ENCODE measurements at places on chromosomes 6 and 20.

- DNase-seq: peak; percentile 33
Measured at GRCh38 chr20:53866794-53867740, 203.3 kb downstream of the BCAS1 start.

DNA sequence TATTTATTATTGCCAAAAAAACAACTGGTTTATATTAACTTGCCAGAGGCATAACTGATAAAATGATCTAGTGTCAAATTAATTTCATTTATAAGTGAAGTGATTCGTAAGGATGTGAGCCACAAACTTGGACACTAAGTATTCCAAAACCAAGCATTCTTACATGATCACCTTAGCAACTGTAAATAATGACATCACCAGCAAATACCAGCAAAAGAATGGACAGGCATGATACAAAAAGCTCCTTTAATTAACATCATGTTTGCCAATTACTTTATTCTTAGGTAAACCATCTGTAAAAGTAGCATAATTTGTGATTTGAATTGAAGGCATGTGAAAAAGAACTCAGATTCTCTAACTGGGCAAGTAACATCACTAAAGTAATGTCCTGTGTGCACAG, 17.2 kb upstream of the FNDC1 start:
- DNase-seq: no peak

GRCh38 chr6:34656378-34657036, 40.1 kb downstream of the ILRUN start:
- DNase-seq: peak; percentile 83

GRCh38 chr6:165668951-165669350, 5.9 kb upstream of the PDE10A start:
- DNase-seq: no peak

- DNase-seq: no peak
Measured at GRCh38 chr20:33796263-33796906, 14.8 kb upstream of the CHMP4B start.

DNA sequence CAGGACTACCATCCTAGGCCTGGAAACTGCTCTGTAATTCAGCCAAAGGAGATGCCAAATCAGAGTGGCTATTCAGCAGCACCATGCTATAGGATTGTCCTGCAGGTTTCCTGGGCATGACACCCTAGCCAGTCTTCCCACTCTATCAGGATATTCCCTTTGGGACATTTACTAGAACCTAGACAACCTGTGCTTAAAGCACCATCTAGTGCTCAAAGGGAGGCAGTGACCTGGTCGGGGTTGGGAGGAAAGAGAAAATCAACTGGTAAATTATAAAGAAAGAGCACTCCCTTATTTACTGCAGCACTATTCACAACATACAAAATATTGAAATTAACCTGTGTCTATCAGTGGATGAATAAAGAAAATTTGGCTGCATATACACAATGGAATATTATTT, 67.2 kb upstream of the SMLR1 start:
- no peak for DNase-seq

DNA sequence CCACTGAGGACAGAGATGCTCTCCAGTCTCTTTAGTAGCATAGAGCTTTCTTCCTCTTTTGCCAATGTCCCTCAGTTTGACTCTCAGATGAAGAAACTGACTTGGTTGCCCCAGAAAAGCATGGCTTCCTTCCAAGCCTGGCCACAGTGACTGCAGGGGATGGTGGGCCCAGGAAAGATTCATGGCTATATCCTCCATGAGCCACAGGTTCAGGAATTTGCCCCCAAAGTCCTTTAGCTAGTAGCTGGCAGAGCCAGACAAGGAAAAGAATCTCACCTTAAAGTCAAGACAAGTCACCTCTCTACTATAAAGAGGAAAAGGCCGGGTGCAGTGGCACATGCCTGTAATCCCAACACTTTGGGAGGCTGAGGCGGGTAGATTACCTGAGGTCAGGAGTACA, 43.4 kb downstream of the TRAM2 start:
- DNase-seq: no peak

DNA sequence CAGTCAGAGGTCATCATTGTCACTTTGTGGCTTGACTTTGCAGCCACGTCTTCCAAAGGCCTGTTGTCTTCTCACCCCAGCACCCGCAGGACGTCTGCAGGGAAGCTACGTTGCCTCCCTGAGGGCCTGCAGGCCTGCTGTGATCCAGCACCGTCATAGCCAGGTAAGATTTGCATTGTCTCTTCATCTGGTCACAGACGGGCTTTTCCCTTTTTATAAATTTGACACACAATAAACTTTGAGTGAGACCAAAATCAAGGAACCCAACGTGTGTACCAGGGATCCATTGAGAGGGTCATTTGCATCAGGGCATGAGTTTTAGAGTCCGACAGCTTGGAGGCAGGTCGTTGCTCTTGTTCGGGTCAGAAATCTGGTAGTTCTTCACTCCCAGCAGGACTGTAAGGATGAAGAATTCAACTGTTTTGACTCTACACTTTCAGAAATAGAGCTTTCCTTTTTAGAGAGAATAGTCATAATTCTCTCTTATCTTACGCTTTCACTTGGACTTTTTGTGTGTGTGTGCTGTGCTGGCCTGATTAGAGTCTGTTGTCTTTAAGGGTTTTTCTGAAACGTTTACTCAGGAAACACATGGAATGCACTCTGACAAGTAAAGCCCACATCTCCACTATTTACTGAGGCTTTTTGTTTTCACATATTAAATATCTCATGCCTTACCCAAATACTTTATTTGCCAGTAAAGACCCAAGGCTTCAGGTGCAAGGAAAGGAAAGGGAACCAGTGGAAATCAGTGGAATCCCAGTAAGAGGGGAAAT, 177.2 kb upstream of the TAB2 start:
- DNase-seq: peak; percentile 92

- DNase-seq: no peak
Measured at GRCh38 chr6:41064841-41065240, 7.3 kb downstream of the OARD1 start.

- DNase-seq: no peak
Measured at GRCh38 chr6:168420706-168421105, 20.3 kb upstream of the SMOC2 start.

DNA sequence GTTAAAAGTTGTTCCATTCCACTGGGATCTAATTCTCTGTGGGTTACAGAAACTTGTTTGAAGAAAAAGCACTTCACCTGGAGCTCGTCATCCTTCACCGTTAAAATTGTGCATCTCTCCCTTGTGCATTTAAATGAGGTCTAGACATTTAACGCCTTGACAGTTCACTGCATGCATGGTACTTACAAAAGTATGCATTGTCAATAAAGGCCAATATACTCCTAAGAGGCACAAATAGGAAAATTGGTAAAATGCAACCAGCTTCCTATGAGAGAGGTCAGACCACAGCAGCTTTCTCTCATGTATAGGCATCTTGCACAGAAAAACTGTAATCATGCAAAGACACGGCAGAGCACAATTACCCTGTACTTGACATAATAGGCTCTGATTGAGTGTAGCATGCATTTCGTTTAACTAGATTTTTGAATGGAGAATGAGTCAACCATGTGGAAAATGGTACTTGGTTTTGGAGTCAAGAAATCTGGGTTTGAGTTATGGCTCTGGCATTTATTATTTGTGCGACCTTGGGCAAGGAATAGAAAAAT, 378.5 kb downstream of the RFPL4B start:
- DNase-seq: no peak

- DNase-seq: peak; percentile 86
Measured at GRCh38 chr20:58236612-58237317, 8.3 kb upstream of the ANKRD60 start.
